ENCODE measurements at places on chromosomes 13 and 19. TPM values are rescaled to one million over a fixed set of nuclear protein-coding genes. Genes with fewer than 3 reads are reported as not detected.

PRTN3 gene
- 0.61 TPM for total RNA-seq

DNA sequence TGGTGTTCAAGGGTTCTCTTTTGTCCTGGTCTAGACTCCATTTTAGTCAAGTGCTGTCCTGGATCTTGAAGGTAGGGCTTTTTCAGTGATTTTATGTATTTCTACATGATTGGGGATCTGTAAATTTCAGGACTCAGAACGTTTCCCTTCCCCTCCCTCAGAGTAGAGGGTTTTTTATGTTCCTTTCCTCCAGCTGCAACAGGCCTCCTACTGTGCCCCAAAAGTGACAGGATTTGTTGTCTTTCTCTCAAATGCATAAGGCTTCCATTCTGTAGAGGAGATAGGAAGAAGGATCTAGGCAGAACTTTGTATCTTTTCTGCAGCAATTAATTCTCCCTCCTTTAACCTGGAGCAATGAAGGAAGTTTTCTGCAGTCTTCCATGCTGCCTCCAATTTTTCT lies 251.3 kb downstream of the MAB21L1 start:
- no peak for DNase-seq

DNA sequence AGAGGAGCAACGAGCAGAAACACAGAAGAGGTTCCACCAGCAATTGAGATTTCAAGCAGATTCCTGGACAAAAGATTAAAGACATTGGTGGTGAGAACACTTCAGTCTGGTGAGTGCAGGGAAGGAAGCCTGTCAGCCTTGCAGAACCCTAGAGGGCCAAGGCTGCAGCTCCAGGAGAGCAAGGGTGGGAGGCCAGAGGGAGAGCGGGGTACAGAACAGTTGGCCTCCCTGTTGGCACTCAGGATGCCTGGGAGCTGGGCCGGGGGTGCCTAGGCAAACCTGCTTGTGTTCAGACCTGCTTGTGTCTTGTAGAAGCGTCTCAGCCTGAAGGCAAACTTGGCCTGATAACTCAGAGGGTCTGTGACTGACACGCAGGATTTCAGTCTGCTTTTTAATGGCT lies 5.1 kb upstream of the LIN7B start:
- no peak for DNase-seq

GRCh38 chr19:16338470-16339360 lies 14.1 kb downstream of the KLF2 start:
- DNase-seq: no peak

DNA sequence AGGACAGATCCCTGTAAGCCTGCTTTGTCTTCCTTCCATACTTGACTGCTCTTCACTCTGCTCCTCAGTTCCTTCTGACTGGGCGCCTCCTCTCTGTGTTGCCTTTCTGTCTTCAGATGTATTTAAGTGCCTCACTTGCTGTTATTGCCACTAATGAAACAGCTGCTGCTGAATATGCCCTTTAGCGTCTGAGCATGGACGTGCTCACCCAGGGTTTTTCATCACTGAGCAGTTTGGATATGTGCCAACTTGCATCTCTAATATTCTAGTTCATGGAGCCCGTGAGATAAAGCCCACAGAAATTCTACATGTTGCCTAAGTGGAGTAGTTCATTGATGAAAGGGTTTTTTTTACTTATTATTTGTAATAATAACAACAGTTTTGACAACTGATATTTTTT lies 198.2 kb downstream of the MYO16 start:
- no peak for DNase-seq

All from WTC11 (cell line).